Stimulated activated CD8-positive, alpha-beta memory T cell treated with anti-CD3 and anti-CD28 coated beads, Interleukin-4, amount 100 ng/mL, for 4 hours (primary cell): ENCODE measurements at places on chromosomes 1 and 21.
A peak's percentile ranks its signal among the peaks of the same experiment; 100 is the strongest.

DNA sequence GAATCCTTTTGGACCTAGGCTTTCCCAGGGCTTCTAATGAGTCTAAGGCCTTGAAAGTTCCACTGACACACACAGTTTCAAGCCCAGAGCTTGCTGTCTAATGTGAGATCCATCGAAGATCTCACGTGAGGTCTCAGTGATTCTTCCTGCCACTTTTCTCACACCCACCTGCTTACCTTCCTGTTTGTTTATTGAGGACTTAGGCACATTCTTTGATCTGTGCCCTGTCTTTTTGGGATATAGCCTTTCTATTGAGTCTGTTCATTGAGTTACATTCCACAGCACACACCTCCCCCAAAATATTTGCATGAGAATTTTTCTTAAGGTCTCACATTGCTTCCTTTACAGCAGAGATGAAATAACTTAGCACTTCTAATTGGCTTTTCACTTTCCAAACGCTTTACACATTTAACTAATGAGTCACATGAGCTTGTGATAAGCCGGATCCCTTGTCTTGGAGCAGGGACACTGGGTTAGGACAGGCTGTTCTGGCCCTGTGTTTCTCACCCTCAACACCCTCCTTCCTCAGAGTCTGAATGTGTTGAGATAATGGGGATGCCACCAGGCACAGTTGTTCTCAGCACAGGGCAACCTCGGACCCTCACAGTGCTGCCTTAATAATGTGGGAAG is 288.3 kb downstream of the TM2D1 start:
- DNase-seq = no peak

DNA sequence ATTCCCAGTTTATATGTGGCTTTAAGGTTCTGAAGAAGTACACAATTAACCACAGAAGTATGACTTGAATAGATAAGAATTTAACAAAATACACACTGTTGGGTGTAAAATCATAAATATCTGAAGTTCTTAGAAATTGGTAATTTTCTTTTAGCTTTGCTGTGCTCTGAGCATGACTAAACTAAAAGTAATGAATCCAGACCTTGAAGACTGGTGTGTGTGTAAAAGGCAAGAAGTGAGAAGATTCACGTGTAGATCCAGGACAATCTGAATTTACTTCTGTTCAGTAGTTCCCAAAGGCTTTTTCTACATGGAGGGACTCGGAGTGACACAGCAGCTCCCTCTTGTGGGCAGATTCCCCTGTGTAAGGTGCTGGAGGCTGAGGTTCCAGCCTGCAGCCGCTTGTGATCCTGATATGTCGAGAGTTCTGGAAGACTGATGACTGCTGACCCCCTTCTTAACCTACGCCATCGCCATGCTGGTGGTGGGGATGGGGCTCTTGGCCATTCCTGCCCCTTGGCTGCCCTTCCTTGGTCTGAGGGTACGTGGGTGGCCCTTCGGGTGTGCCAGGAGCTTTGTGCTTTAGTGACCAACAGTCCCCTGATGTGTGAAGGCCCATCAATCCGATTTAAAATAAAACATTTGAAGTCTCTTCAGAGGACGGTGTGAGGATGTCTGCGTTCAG is 62.7 kb downstream of the ADARB1 start:
- DNase-seq = peak; percentile 17

DNA sequence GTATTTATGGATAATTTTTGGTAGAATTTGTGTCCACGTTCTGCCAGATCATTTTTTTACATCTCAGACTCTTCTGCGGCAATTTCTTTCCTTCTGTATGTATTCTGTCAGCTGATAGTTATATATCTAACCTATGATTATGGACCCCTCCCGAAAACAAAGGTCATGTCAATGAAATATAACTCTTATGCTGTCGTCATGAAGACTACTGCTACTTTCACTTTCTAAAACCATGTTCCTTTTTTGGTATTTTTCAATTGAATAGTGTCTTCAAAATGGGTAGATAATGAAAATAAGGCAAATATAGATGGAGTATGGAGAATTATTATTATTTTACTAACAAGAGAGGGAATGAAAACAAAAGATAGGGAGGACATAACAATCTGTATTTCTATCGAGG is 3.2 kb downstream of the ANGPTL1 start:
- DNase-seq = no peak

- DNase-seq = no peak
Measured at GRCh38 chr1:224203243-224204016, 20.4 kb downstream of the DEGS1 start.

GRCh38 chr1:43447891-43448708 is 5.6 kb downstream of the HYI start:
- DNase-seq = no peak

GRCh38 chr1:76113446-76113845 is 38.9 kb downstream of the ST6GALNAC3 start:
- no peak for DNase-seq

GRCh38 chr1:197994907-197995407 is 77.8 kb downstream of the LHX9 start:
- no peak for DNase-seq

GRCh38 chr21:8994640-8995511 is 1526.5 kb upstream of the TPTE start:
- DNase-seq = no peak

- DNase-seq = no peak
Measured at GRCh38 chr1:187517546-187517945, 688.8 kb downstream of the PLA2G4A start.

GRCh38 chr21:37412603-37413360 is 46.2 kb downstream of the DYRK1A start:
- no peak for DNase-seq

DNA sequence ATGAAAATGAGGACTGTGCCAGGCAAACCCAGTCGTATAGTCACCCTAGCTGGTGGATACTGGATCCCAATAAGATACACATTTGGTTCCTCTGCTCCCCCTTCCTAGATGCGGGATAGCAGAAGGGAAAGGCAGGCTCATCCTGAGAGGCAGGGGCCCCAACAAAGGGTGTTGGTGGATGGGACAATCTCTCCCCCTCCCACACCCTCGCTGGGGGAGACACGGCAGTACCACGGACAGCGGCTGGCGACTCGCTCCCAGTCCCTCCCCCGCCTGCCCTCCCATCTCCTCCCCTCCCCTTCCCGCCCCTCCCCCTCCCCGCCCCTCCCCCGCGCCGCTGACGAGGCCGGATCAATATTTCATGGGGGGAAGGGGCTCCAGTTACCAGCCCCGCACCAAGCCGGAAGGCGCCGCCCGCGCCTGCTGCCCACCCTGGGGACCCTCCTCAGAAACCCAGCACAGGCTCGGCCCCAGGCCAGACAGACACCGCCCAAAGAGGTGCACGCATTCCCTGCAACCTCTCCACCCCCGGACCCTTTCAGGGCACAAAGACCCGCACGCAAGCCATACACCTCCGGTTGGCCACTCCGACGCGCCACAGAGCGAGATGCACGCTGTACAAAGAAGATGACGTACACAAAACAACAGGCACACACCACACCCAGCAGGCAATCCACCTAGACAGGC is 11.5 kb downstream of the RIMS3 start:
- no peak for DNase-seq

DNA sequence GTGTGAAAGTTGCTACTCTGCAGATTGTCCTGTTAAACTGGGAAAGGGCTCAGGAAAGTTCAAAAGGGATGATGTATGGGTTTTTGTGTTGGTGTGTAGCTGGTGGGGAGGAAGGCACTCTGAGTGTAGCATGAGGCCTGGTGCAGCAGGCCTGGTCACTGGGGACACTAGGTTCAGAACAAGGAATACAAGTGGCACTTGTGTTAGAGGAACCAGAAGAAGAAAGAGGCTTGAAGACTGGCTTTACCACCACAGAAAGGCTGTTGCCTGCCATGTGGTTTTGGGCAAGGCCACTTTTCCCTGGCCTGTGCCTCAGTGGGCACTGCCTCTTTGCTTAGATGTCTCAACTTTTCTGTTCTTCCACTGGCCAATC is 122.8 kb downstream of the NOS1AP start:
- no peak for DNase-seq
